ENCODE measurements at places on chromosomes 12 and 14.

GRCh38 chr12:64780531-64781279 lies 21.5 kb upstream of the GNS start:
- no peaks in the 10 kb centered on the region for H3K36me3 ChIP-seq
- H3K4me1 ChIP-seq = peaks cover 9% of the 10 kb centered on the region
- peak overlapping the region; percentile 71 for H3K4me3 ChIP-seq
- peak overlapping the region; percentile 37 for H3K27ac ChIP-seq

GRCh38 chr14:31229638-31230572 lies 22.3 kb upstream of the HECTD1 start:
- no peaks in the 10 kb centered on the region for H3K4me1 ChIP-seq
- H3K4me3 ChIP-seq = no peak overlapping the region
- H3K36me3 ChIP-seq = no peaks in the 10 kb centered on the region
- H3K27me3 ChIP-seq = no peaks in the 10 kb centered on the region
- peak; percentile 82 for DNase-seq
- no peak overlapping the region for H3K27ac ChIP-seq

GRCh38 chr14:69370061-69370460 lies 28.0 kb downstream of the ERH start:
- no peak for DNase-seq
- H3K27me3 ChIP-seq = no peaks in the 10 kb centered on the region
- no peaks in the 10 kb centered on the region for H3K4me1 ChIP-seq
- no peak overlapping the region for H3K27ac ChIP-seq
- H3K36me3 ChIP-seq = peaks cover 4% of the 10 kb centered on the region
- no peak overlapping the region for H3K4me3 ChIP-seq

DNA sequence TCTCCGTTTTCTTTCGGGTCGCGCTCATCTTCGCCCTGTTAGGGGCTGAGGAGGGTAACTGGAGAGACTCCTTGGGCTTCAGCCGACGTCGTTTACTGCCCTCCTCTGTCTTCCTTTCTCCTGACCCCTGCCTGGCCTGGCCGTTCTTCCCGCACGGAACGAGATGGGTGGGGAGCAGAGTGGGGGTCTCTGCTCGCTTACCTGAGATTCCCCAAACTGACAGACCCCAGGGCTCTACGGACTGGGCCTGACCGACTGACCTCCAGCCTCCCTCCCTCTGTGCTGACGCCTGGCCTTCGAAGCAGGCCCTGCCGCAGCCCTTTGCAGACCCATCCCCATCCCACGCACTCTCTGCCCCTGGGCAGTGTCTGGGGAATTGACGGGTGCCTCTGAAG lies 439 bp downstream of the GOLGA5 start:
- no peaks in the 10 kb centered on the region for H3K4me1 ChIP-seq
- H3K36me3 ChIP-seq = peaks cover 19% of the 10 kb centered on the region
- DNase-seq = no peak
- H3K27ac ChIP-seq = peak overlapping the region; percentile 85
- no peaks in the 10 kb centered on the region for H3K27me3 ChIP-seq

- no peaks in the 10 kb centered on the region for H3K27me3 ChIP-seq
- DNase-seq = no peak
- H3K27ac ChIP-seq = no peak overlapping the region
These were observed 192.9 kb upstream of the ARHGAP5 start for GRCh38 chr14:31884238-31884637.

GRCh38 chr14:70821584-70822529 lies 12.5 kb upstream of the MAP3K9 start:
- peak overlapping the region; percentile 84 for H3K4me3 ChIP-seq
- H3K27ac ChIP-seq = no peak overlapping the region
- no peaks in the 10 kb centered on the region for H3K4me1 ChIP-seq
- no peaks in the 10 kb centered on the region for H3K27me3 ChIP-seq
- H3K36me3 ChIP-seq = no peaks in the 10 kb centered on the region

DNA sequence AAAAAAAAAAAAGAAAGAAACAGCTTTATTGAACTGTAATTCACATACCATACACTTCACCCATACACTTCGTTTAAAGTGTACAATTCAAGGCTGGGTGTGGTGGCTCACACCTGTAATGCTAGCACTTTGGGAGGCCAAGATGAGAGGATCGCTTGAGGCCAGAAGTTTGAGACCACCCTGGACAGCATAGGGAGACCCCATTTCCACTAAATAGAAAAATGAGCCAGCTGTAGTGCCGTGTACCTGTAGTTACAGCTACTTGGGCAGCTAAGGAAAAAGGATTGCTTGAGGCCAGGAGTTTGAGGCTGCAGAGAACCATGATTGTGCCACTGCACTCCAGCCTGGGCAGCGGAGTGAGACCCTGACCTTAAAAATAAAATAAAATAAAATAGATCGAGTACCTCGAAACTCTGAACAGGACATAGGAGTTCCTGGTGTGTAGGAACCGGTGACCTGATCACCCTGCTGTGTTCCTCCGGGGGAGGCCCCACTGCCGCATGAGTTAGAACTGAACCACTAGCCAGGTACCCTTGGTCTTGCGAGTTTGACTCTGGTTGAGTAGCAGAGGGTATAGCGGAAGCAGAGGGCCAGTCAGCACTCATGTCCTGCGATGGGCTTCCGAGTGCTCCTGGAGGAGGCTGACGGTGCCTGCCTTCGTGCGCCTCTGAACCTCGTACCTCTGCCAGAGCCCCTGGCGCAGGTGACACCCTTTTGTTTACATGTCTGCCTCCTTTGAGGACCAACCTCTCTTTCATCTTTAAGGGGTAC lies 80.0 kb downstream of the B4GALNT3 start:
- peaks cover 13% of the 10 kb centered on the region for H3K4me1 ChIP-seq
- no peaks in the 10 kb centered on the region for H3K27me3 ChIP-seq
- H3K36me3 ChIP-seq = no peaks in the 10 kb centered on the region
- H3K4me3 ChIP-seq = no peak overlapping the region
- no peak for DNase-seq

DNA sequence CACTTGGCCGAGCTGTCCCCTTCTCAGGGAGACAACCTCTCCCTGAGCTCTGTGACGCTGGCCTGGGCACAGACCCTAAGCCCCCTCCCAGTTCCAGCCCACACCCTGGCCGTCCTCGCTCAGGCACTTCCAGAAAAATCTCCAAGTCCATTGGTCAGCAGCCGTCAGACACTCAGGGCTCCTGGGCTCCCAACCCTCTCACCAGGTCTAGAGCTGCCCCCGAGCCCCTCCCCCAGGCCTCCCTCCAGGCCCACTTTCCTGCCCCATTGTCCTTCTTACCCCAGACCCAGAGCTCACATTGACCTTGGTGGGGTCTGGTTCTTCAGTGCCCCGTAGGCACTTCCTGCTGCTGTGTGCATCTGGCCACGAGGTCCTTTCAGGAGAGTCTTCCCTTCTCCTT lies 249.3 kb upstream of the RTL1 start:
- H3K4me3 ChIP-seq = no peak overlapping the region
- no peak for DNase-seq
- H3K27ac ChIP-seq = no peak overlapping the region
- no peaks in the 10 kb centered on the region for H3K36me3 ChIP-seq

GRCh38 chr14:94483729-94484275 lies 7.8 kb upstream of the SERPINA9 start:
- H3K4me3 ChIP-seq = no peak overlapping the region
- no peaks in the 10 kb centered on the region for H3K27me3 ChIP-seq
- no peak overlapping the region for H3K27ac ChIP-seq

Data from ascending aorta (tissue), 2 donors.